ENCODE measurements at places on chromosomes 2 and 18.

GRCh38 chr2:145692971-145693478, 1173.1 kb upstream of the ZEB2 start:
- DNase-seq: no peak

GRCh38 chr18:7814754-7815315, 247.7 kb downstream of the PTPRM start:
- no peak for DNase-seq

DNA sequence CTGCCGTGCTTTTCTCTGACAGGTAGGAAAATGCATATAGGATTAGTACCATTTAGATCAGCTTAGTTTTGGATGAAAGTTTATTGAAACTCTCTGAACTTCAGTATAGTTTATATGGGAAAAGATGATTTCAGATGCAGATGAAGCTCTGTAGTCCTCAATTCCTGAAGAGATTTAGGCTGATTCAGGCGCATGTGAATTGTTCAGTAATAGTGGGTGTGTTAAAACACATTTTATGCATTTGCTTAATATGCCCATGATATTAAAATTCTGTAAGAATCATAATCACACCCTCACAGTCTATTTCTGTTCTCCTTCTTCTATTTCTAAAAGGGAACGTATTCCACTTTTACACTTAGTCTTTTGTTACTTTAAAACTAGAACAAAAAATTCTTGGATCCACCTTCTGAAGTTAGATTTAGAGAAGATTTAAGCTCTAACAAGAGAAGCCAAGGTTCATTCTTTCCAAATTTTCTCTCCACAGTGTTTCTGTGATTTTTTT, 44.5 kb upstream of the FAM237A start:
- DNase-seq: no peak

DNA sequence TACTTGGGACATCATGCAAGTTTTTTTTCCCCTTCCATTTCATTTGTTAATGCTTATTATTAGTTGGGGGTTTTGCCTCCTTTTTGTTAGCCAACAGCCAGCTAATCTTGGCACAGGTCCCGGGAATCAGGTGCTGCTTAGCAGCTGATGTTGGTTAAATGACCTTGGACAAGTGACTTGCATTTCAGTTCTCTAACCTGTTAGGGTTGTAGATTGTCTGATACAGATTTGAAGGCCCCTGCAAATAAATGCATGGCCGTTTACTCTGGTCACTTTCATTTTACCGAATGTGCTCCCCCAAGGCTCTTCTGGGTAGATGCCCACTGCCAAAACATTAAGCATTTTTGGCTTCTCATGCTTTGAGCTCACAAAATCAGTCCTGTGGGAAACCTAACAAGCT, 120.9 kb downstream of the SPTBN1 start:
- DNase-seq: no peak

- DNase-seq: no peak
These were observed 35.6 kb downstream of the OTOF start for GRCh38 chr2:26442301-26442700.

DNA sequence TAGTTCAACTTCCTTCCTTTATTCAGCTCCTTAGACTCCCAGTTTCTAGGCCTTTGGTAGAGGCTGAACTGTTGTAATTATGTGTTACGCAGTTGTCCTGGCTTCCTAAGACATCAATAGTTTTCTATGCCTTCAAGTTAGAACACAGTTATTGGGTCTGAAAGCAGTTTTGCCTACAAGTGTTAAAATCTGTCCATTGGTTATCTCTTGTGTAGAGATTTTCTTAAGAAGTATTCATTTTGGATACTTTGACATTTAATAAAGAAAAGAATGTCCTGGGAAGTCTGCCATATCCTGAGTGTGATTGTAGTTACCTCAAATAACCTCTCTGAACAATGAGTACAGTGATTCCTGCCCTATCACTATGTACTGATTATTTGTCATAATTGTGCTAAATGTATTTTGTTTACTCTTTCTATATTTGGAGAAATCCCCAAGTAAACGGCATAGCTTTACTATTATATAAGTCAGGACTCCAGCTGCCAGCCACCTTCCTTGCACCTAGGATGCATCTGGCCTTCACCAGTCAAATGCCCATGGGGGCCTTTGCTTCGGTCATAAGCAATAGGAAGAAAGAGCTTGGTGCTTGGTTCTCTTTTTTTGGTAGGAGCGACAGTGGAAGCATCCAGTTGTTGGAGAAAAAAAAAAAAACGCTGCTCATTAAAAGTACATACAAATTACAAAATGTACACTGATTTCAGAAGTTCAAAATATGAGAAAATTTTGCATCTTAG, 449.5 kb upstream of the PKDCC start:
- no peak for DNase-seq

- DNase-seq: no peak
These were observed 183.0 kb upstream of the CYP26B1 start for GRCh38 chr2:72330652-72331051.

GRCh38 chr2:98552499-98553179, 55.7 kb downstream of the COA5 start:
- DNase-seq: no peak

All from stimulated activated CD4-positive, alpha-beta T cell treated with anti-CD3 and anti-CD28 coated beads, Interleukin-4, amount 100 ng/mL, for 48 hours (primary cell).